Left kidney (tissue), 8 donors: ENCODE measurements at places on chromosomes 7 and 10. TPM values are rescaled to one million over a fixed set of nuclear protein-coding genes. Genes with fewer than 3 reads are reported as not detected.

OR9A2 gene
- not detected for polyA plus RNA-seq

ZNF853 gene
- polyA plus RNA-seq, result 13.8 TPM

BBS9 gene
- 16.3 TPM for polyA plus RNA-seq

MNX1 gene
- 0.08 TPM for polyA plus RNA-seq

CHCHD2 gene
- polyA plus RNA-seq, result 208 TPM

- DNase-seq, result no peak
Observed at GRCh38 chr7:131294553-131294952, 33.1 kb upstream of the MKLN1 start.

- no peak for DNase-seq
Observed at GRCh38 chr7:103996639-103997038, 7.2 kb upstream of the RELN start.

- no peak for DNase-seq
Observed at GRCh38 chr7:158904599-158904998, 48.2 kb downstream of the DYNC2I1 start.

DNA sequence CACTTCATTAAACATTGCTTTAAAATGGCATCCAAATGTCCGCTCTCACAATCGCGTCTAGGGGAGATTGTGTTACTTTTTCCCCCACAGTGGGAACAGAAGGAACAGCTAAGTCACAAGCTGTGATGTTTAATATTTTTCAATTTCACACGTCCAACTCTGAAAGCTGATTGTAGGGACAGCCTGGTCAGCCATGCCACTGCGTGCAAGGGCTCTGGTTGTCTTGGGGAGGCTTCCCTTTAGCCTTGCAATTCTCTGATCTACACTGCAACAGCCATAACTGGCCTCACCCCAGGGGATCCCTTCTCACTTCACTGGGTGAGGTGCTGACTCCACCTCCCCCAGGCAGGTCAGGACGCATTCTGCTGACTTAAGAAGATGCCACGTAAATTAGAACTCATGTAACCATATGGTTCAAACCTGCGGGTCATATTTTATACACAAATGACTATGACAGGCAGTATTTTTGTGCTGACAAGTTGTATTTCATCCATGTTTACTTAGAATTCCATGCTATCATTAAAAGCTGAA is 425.2 kb upstream of the NFE2L3 start:
- DNase-seq, result no peak

DNA sequence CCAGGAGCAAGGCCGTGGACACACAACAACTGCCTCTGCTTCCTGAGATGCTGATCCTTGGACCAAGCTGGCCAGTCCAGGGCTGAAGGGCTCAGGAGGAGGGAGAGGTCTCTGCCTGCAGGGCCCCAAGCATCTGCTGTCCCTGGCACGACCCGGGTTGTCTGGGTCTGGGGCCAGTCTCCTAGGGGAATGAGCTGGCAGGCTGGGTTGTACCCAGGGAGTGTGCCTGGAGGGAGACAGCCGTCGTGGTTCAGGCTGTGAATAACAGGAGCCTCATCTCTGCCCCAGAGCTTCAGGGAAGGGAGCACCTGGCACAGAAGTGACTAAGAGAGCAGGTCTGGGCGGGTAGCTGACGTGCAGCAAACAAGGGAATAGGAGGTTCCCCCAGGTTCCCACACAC is 17.9 kb upstream of the SERPINE1 start:
- no peak for DNase-seq

- DNase-seq, result no peak
Observed at GRCh38 chr7:359226-359765, 69.3 kb downstream of the FOXL3 start.

GRCh38 chr10:100977436-100977835 is 8.1 kb downstream of the SEMA4G start:
- DNase-seq, result no peak
